Tibial nerve (tissue), 4 donors: ENCODE measurements at places on chromosomes 4 and X. TPM values are rescaled to one million over a fixed set of nuclear protein-coding genes. Genes with fewer than 3 reads are reported as not detected.

The MAGEA4 gene
- total RNA-seq = not detected

The RPA4 gene
- total RNA-seq = 4.9 TPM

The STPG2 gene
- 2.4 TPM for total RNA-seq

The PAGE4 gene
- not detected for total RNA-seq

The GC gene
- total RNA-seq = not detected

The CDKL2 gene
- total RNA-seq = not detected

The GPRASP1 gene
- 10.5 TPM for total RNA-seq

The BMP3 gene
- total RNA-seq = 53.1 TPM

The RRH gene
- total RNA-seq = not detected

The TRIM2 gene
- total RNA-seq = 52.6 TPM

The FTSJ1 gene
- total RNA-seq = 81.3 TPM

The FAM193A gene
- 35.4 TPM for total RNA-seq

The NAT8L gene
- 5.2 TPM for total RNA-seq
